ENCODE measurements at places on chromosomes 5 and 9.

DNA sequence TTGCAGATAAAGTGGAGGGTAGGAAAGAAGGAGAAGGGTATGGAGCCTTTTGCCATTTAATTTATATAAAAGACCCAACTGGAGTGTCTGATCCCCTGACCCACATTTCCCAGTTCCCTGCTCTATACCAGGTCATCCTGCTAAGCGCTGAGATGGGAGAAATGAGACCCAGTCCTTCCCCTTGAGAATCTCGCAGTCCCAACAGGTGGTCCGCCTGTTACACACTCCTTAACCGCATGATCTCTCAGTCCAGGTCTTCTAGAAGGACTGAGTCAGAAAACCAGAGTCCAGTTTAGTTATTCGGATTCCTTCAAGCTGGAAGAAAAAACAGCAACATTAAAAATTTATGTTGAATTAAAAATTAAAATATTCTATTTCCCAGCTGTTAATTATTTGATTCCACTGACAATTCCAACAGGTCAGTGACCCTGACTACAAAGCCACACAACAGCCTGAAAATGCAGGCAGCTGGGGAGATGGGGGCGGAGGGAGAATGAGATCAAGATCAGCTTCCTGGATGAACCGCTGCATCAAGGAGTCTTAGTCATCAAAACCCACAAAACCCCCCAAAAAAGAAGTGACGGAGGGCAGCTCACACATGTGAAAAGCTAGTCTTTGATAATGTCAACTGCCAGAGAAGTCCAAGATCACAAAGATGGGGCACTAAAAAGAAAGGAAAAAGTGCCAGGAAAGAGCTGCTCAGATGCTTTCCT lies 44.0 kb downstream of the GGTA1 start:
- peak; percentile 39 for DNase-seq

DNA sequence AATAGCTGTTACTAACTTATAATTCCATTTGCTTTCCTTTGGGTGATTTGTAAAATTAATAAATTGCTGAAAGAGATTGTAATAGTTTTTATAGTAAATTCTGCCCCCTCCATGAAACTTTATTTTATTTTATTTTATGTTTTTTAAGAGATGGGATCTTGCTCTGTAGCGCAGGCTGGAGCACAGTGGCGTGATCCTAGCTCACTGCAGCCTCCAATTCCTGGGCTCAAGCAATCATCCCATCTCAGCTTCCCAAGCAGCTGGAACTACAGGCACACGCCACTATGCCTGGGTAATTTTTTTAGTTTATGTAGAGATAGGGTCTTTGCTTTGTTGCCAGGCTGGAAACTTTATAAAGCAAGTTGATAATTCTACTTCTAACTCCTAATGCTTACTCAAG lies 395 bp downstream of the IL33 start:
- no peak for DNase-seq

GRCh38 chr5:55081541-55081940 lies 20.9 kb upstream of the GZMA start:
- DNase-seq = no peak

DNA sequence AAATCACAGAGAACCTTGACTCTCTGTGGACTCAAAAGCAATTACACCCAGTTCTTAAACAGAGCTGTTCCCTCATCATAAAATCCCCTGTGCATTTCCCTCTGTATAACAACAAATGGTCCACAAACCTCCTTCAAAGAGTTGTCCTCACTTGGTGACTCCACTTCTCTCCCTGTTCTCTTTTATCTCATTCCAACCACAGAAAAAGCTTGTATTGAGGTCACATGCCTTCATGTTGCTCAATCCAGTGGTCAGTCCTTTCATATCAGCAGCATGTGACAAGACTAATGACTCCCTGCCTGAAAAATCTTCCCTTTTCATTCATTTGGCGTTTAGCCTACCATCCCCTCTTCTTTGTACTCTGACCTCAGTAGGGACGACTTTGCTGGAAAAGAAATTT lies 158.0 kb downstream of the DEPDC1B start:
- DNase-seq = no peak

GRCh38 chr5:150568663-150569062 lies 60.7 kb downstream of the NDST1 start:
- DNase-seq = no peak

- no peak for DNase-seq
These were observed 1853.3 kb downstream of the EFNA5 start for GRCh38 chr5:105817416-105817815.

- DNase-seq = no peak
These were observed 1869.8 kb downstream of the MAT2B start for GRCh38 chr5:165375201-165375600.

DNA sequence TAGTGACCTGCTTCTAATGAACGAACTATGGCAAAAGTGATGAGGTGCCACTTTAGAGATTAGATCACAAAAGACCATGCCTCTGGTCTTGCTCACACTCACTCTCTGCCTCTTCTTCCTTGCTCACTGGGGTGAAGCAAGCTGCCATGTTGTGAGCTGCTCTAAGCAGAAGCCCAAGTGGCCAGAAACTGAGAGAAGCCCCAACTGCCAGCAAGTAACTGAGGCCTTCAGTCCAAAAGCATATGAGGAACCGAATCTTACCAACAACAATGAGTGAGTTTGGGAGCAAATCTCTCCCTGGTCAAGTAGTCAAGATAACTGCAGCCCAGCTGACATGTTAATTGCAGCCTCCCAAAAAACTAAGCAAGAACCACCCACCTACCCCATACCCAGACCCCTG lies 126.0 kb upstream of the ACO1 start:
- DNase-seq = no peak

DNA sequence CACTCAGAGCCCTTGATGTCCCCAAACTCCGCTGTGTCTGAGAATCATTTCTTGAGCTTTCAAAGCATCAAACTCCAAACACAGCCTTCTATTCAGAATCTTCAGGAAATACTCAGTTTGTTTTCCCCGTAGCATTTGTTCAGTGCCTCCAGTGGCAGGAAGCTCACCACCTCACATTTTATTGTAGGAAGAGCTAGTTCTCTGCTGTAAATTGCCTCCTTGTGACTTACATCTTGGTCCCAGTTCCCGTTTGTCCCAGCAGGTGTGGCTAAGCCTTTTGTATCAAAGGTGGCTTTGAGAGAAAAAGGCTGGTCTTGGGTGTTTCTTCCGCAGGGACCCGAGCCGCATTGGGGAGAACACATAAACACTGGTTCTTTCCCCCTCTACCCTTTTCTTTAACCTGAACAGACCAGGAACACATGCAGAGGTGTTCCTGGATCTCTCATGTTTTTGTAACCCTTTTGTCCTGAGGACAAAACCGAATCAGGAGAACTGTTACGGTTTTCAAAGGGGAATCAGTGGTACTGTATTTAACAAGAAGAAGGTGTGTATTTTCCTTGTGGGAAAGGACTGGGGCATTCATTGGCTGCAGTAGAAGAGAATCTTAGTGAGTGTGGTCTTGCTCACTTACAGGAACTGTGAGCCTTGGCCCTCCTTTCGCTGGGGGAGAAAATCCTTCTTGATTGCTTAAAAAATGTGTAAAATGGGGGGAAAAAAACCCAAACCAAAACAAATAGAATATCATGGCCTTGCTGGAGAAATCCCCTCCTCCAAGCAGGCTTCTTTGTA lies 1.9 kb downstream of the OSMR start:
- no peak for DNase-seq

DNA sequence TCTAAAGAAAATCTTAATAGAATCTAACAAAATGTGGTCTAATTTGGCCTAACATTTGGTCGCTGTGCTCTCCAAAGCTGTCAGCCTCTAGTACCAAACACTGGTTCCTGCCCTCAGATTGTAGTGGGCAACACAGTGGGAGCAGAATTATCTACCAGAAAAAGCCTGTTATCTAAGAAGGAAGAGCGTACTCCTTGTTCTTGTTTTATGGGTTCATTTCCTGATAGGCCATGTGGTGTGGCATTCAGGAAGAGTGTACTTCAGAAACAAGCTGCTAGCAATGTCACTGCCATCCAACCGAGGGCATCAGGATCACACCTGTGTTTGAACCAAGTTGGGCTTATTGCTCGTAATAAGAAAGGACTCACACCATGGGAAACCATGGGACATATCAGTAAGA lies 487.9 kb upstream of the DAP start:
- DNase-seq = no peak

Data from activated T-cell treated with anti-CD3 and anti-CD28 coated beads for 48 hours (primary cell).